ENCODE measurements at places on chromosomes 3 and 15.

- no peak for DNase-seq
These were observed 1.6 kb upstream of the DNAH12 start for GRCh38 chr3:57545636-57546268.

DNA sequence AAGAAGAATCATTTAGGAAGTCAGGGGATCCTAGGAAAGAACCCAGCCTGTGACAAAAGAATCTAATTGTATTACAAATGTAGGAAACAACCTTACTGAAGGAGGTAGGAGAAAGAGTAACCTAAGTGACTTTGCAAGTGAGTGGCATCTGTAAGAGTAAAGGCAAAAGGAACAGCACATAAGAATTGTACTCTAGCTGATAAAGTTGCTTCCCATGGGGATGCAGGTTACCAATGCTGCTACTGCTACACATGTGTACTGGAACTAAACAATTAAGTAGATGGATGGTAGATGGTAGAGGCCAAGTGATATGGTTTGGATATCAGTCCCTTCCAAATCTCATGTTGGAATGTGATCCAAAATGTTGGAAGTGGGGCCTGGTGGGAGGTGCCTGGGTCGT lies 60.8 kb downstream of the OSBPL10 start:
- DNase-seq: no peak

GRCh38 chr15:40313531-40314398 lies 6.0 kb upstream of the PLCB2 start:
- no peak for DNase-seq

DNA sequence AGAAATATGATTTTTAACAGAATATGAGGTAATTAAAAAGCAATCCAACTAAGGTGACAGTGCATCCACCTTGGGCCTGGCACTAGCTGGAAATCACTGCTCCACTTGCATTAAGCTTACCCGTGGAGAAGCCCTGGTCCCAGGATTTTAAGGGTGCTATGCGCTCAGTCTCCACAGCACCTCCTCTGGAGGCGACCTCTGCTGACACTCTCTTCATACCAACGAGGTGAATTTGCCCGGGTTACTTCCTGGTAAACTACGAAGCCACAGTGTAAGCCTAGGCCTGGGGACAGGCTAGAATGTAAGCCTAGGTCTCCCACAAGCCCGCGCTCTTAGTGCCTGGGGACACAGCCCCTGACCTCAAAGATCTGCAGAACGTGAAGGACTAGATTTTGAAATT lies 793 bp downstream of the APOD start:
- DNase-seq: peak; percentile 40

GRCh38 chr3:49273825-49274532 lies 3.1 kb downstream of the C3orf62 start:
- DNase-seq: no peak

DNA sequence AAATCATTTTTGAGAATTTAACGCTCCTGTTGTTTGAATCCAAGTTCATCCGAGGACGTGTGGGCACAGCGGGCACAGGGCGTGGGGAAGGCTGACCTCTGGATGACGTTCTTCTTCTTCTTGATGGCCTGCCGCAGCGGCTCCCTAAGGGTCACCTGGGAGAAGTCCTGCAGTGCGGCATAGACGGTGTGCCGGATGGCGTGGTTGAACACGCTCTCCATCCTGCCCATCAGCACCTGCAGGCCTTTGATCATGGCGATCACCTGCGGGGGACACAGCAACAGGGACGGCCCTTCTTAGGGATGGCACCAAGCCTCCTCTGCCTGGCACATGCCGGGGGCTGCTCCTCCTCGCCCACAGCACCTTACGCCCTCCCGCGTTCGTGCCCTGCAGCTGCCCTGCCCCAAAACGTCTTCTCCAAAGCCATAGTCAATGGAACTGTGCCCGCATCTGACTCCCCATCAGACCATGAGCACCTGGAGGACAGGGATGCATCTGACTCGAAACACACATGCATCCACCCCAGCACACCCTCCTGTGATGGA lies 61.5 kb downstream of the CYFIP1 start:
- DNase-seq: no peak

- peak; percentile 21 for DNase-seq
These were observed at the start of gene RARRES1 for GRCh38 chr3:158731938-158732855. TSS of gene RARRES1 (minus strand) at chr3:158732457. CDS start at chr3:158732415, 42 bp downstream.
